ENCODE measurements at places on chromosomes 1 and 21. TPM values are rescaled to one million over a fixed set of nuclear protein-coding genes. Genes with fewer than 3 reads are reported as not detected.

DNA sequence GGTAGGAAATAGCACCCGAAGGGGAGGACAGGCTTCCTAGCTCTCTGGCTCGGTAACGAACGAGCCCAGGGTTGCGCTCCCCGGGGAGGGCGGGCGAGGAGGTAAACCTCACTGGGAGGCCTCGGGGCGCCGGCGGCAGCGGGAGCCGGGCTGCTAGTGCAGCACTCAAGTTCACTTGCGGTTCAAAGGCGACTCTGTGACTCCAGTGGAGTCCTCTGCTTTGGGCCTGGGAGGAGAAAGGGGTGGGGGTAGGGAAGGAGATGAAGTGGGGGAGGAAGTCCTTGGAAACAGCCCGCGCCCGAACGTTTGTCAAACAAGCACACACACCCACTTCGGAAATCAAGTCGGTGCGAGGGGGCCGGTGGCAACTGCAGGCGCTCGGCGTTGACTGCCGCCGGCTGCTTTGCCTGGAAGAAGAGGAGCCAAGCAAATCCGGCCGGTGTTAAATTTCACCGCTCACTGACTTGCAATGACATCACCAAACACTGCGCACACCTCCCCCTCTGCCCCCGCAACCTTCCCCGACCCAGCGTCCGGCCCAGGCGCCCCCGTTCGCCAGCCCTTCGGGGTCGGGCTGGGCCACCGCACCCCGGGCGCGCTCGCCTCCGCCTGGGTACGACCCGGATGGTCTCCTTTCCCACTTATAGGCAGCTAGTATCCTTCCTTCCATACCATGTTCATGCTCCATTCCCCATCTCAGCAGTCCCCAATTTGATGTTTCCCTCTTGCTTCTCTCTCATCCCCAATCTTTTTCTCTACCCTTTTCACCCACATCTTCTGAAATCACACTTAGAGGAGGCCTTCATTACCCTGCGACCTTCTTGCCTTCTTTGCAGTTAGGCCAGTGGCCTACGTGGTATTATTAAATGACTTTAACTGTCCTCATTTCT, at the start of gene COL24A1:
Gene COL24A1, minus strand, starts transcription at position 207 of the 890 bp plus-strand sequence. CDS start 376 bp downstream, outside the sequence.
- no peak within 1 kb of the TSS for H3K4me3 ChIP-seq
- H3K36me3 ChIP-seq, result no peaks in the 10 kb centered on the region
- H3K27me3 ChIP-seq, result peaks cover 41% of the 10 kb centered on the region
- DNase-seq, result peak; percentile 6

DNA sequence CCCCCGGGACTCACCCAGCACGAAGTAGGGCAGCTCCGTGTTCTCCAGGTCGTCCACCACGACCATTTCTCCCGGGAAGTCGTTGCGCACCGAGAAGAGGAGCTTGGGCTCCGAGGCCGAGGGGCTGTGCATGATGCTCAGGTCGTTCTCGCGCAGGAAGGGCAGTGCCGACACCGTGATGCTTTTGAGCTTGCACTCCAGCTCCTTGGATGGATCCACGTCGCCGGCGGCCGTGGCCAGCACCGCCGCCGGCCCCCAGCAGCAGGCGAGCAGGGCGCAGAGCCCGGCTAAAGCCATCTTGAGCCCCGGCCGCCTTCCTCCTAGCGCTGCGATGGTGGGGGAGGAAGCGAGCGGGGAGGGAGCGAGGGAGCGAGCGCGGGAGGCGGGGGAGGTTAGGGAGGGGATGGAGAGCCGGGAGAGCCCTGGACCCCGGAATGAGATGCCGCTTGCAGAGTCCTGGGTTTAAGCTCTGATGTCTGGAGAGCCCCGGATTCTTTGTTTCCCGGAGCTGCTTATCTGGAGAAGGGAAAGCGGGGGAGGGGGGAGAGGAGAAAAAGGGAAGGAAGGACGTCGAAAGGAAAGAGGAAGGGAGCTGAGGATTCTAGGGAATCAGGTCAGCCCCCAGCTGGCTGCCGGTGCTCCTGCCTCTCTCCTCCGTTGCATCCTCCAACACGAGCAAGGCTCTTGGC, at the start of gene ASTN1:
Gene ASTN1, minus strand, starts transcription at position 333 of the 689 bp plus-strand sequence. Its CDS starts 36 bp downstream, at position 297.
- H3K27me3 ChIP-seq, result peaks cover 21% of the 10 kb centered on the region
- no peaks in the 10 kb centered on the region for H3K4me1 ChIP-seq
- no peak within 1 kb of the TSS for H3K4me3 ChIP-seq
- no peak within 1 kb of the TSS for H3K27ac ChIP-seq
- no peak for DNase-seq

GRCh38 chr1:100896481-100896982, 642 bp downstream of the SLC30A7 start:
- H3K36me3 ChIP-seq, result peaks cover 35% of the 10 kb centered on the region
- peak overlapping the region; percentile 97 for H3K4me3 ChIP-seq
- peaks cover 53% of the 10 kb centered on the region for H3K4me1 ChIP-seq
- peak overlapping the region; percentile 97 for H3K27ac ChIP-seq
- H3K27me3 ChIP-seq, result no peaks in the 10 kb centered on the region

- no peak for DNase-seq
- H3K27ac ChIP-seq, result no peak overlapping the region
- H3K36me3 ChIP-seq, result peaks cover 8% of the 10 kb centered on the region
- peaks cover 39% of the 10 kb centered on the region for H3K4me1 ChIP-seq
- no peak overlapping the region for H3K4me3 ChIP-seq
These were observed 6.6 kb downstream of the SCAF4 start for GRCh38 chr21:31725202-31725839.

DNA sequence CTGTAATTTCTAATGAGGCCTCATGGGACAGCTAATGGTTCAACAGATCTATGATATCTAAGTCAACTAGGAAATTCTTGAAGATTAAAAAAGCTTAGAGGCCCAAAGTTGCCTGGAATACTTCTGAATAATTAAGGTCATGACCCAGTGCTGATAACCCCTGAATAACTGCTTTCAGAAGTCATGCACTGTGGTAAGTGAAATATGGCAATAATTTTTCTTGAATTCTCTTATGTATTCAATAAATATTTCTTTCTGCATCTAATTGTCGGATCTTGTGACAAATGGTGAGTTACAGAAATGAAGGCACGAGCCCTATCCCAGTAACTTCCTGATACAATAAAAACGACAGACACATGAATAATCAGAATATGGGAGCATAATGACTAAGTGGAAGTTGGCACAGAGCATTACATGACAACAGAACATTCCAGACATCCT, 219.3 kb upstream of the GREM2 start:
- H3K27ac ChIP-seq, result no peak overlapping the region
- no peaks in the 10 kb centered on the region for H3K27me3 ChIP-seq
- H3K4me1 ChIP-seq, result no peaks in the 10 kb centered on the region
- H3K4me3 ChIP-seq, result no peak overlapping the region
- no peaks in the 10 kb centered on the region for H3K36me3 ChIP-seq

DNA sequence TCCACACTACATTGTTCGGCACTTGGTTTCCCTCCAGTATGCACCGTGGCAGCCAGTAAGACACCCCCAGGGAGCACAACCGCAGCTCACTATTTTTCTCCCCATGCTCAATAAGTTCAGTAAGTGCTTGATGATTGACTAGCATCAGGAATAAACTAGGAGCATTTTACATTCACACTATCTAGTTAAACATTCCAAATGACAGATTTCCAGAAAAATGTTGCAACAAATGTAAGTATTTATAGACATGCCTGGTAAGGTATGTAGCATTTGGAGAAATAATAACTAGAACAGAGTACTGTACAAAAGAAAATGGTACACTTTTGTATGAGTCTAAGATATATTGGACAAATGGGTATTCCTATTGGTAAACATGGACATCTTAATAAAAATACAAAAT, 92.9 kb downstream of the SLC45A1 start:
- peaks cover 62% of the 10 kb centered on the region for H3K4me1 ChIP-seq
- no peak overlapping the region for H3K27ac ChIP-seq
- no peak overlapping the region for H3K4me3 ChIP-seq
- H3K27me3 ChIP-seq, result no peaks in the 10 kb centered on the region

Gene PPFIA4
- total RNA-seq, result 16.1 TPM

Gene TMEM125
- not detected for total RNA-seq

Measured in activated CD4-positive, alpha-beta T cell treated with anti-CD3 and anti-CD28 coated beads, Interleukin-2, amount 10 ng/mL, durations not matched to agents 7 days and 5 days (primary cell).